ENCODE measurements at places on chromosomes 11 and 22.

- DNase-seq = no peak
Observed at GRCh38 chr11:12745787-12746186, 71.6 kb downstream of the TEAD1 start.

DNA sequence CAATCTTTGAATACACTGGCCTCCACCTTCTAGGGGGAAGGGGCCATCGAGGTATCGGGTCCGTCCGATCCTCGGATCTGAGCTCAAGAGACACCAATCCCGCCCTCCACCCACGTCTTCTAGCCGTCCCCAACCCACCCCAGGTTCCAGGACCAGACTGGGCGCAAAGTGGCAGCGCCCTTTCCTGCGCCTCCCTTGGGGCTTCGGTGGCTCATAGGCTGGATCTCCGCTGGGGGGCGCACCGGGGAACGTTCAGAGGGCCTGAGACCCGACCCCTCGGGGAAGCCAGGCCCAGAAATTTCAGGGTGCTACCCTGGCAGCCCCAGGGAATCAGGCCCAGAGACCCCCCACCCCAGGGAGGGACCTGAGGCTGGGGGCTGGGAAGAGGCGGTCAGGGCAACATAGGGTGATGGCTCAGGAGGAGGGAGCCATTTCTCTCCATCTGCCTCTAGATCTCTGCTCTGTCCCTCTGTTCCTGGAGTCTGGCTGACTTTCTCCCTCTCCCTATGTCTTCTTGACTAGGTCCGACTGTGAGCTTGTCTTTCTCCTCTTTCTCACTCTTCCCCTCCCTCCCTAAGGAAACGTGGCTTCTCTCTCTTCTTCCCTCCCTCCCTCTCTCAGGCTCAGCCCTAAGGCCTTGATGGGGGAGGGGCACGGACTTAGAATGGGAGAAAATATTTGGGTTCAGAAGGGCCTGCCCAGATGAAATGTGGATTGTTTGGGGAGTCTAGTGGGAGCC, 1.1 kb downstream of the CREB3L1 start:
- DNase-seq = no peak

- no peak for DNase-seq
Observed at GRCh38 chr11:76689313-76690260, 19.0 kb upstream of the LRRC32 start.

DNA sequence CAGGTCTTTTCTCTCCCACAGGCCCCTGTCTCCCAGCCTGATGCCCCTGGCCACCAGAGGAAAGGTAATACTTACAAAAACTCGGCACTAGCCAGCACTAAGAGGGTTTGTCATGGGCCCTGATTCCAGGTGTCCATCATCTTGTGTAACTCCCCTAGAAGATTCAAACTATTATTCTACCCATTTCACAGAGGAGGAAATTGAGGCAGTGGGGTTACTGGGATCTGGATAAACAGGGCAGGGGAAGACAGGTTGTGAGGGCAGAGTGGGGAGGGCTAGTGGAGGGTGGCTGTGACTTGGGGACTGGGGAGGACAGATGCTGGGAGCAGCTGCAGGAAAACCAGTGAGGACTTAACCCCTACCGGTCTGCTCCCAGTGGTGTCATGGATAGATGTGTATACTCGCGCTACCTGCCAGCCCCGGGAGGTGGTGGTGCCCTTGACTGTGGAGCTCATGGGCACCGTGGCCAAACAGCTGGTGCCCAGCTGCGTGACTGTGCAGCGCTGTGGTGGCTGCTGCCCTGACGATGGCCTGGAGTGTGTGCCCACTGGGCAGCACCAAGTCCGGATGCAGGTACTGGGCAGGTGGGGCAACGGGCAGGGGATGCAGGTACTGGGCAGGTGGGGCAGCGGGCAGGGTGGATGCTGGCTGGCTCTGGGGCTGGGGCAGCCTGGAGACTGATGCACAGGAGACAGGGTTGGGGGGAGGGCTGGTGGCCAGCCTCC, 1.2 kb downstream of the VEGFB start:
- no peak for DNase-seq

DNA sequence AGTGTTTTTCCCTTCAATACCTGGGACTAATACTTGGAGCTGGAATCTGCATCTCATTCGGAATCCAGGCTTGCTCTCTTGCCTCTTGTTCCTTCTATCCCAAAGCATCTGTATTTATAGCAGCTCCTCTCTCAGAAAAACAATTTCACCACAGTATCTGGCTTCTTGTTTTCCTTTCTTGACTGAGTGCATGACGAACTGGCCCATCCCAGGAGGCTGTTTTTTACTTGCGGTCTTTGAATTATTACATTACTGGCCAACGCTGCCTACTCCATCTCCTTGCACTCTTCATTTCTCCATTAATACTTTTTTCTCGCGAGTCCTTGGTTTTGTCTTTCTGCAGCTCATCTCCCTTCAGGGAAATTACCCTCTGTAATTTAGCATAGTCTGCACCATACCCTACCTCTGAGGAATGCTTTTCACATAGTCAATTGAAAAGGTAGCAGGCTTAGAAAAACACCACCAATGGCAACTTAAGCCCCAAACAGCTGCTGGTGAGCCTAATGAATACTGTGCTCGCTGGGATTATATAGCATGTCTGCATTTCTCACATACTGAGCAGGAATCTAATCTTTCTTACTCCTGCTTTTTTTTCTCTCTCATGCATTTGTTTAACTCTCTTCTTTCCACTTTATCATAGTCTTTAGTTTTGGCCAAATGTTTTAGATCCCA, 277.4 kb upstream of the SESN3 start:
- no peak for DNase-seq

DNA sequence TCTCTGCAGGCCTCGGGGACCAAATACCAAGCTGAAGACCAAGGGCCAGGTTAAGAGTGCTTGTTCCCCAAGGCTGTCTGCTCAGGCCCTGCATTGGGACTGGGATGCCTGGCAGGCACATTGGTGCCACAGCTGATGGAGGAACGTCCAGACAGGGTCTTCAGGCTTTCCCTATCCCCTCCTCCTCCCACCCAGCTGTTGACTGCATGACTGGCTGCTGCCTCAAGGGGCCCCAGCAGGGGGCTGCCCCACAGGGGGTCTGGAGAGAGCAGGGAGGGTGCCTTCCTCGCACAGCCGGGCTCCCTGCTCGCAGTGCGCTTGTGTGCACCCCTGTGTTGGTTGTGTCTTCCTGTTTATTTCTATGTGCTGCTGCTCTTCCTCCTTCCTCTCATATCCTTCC, 9.9 kb downstream of the RCOR2 start:
- DNase-seq = no peak

GRCh38 chr22:37731804-37732471, 35.1 kb downstream of the TRIOBP start:
- no peak for DNase-seq

GRCh38 chr11:73175551-73176144, 33.5 kb upstream of the FCHSD2 start:
- no peak for DNase-seq

All from activated CD4-positive, CD25-positive, alpha-beta regulatory T cell treated with anti-CD3 and anti-CD28 coated beads, Interleukin-2, amount 50 U/mL, for 72 hours (primary cell).